ENCODE measurements at places on chromosomes 16 and 17. TPM values are rescaled to one million over a fixed set of nuclear protein-coding genes. Genes with fewer than 3 reads are reported as not detected.

GRCh38 chr16:46733319-46733830, 14.8 kb downstream of the MYLK3 start:
- H3K4me3 ChIP-seq = no peak overlapping the region
- no peak overlapping the region for H3K27ac ChIP-seq
- no peak for DNase-seq
- no peaks in the 10 kb centered on the region for H3K27me3 ChIP-seq

Gene SMARCD2
- 81.8 TPM for total RNA-seq

- no peaks in the 10 kb centered on the region for H3K27me3 ChIP-seq
- no peak overlapping the region for H3K4me3 ChIP-seq
- H3K4me1 ChIP-seq = no peaks in the 10 kb centered on the region
- no peak for DNase-seq
- no peak overlapping the region for H3K27ac ChIP-seq
Measured at GRCh38 chr17:10463402-10463801, 6.0 kb downstream of the MYH4 start.

Gene FOXC2
- 54.5 TPM for total RNA-seq

All from thoracic aorta (tissue), 2 donors.